ENCODE measurements at places on chromosomes 12 and 14.

DNA sequence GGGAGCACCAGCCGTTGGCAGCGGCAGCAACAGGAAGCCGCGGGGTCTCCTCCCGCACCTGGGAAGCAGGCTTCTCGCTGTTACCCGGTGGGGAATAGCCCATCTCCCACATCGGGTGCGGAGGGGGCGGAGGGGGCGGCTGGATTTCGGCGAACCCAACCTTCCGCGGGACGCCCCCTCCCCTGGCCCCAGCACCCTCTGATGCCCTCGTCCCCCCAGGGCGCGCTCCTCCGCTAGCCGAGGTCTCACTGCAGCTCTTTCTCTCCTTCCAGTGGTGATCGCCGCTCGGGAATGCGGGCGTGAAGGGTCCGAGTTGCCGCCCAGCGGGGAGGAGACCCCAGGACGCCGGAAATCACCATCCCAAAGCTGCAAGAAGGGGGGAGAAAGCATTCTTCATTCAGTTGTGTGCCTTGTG, 303 bp downstream of the SAMD4A start:
- DNase-seq = no peak

- DNase-seq = peak; percentile 43
These were observed 100.5 kb upstream of the STXBP6 start for GRCh38 chr14:25150401-25150800.

GRCh38 chr12:95784286-95784685, 6.3 kb downstream of the NTN4 start:
- peak; percentile 52 for DNase-seq

DNA sequence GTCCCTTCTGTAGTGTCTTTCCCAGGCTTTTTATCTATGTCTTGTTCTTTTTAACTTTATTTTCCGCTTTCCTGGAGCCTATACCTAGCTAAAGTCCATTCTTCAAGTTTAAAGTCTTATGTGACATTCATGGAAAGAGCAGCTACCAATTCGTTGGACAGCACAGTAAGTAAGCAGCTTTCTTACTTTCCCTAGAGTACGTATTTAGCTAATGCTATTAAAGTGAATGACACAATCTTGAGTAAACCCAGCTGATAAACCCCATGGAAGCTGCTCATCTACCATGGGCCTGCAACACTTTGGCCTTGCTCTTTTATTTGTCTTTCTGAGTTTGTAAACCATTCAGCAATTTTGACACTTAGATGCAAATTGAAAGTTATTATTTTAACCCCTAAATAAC, 30.0 kb downstream of the ALX1 start:
- no peak for DNase-seq

GRCh38 chr14:43172899-43173548, 1334.1 kb downstream of the FSCB start:
- DNase-seq = no peak

- DNase-seq = no peak
These were observed 262.8 kb downstream of the SLC16A7 start for GRCh38 chr12:59858508-59859170.

GRCh38 chr14:31027847-31028246, 1.7 kb upstream of the STRN3 start:
- DNase-seq = peak; percentile 37

DNA sequence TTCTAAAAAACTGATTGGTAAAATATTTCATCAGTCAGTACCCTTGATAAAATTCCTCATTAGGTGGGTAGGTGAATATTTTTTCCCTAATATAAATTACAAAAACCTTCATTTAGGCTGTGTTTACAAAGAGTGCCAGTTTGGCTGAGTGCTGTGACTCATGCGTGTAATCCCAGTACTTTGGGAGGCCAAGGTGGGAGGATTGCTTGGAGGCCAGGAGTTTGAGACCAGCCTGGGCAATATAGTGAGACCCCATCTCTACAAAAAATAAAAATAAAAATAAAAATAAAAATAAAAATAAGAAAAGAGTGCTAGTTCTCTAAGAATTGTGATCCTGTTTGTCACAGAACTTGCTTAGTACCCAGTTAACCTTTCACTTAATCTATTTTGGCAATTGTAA, 398.4 kb upstream of the RGS6 start:
- DNase-seq = no peak

DNA sequence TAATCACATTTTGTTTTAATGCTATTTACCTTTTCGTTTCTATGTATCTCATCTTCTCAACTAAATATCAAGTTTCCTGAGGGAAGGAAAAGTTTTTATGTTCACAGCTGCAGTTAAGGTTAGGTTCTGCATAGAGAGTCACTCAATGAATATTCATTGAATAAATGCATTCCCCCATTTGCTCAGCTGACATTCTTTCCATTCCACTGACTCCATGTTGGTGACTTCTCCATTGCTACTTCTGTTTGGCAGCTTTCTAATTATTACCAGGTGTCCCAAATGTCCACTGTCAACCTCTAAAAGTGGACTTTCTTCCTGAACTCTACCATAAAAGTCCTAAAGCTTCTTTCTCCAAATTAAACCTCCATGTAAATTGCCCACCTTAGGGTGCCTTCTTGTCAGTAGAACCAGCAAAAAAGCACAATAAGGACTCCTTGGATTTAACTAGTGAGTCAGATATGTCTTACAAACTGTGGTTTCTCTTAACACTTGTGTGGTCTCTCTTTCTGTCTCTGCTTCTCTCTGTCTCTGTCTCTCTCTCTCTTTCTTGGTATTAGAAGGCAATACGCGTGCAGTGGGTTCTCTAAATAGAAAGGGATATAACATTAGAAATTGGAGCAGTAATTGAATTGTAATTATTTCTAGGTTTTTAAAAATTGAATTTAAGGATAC, 85.9 kb downstream of the TMEM117 start:
- DNase-seq = peak; percentile 60

- no peak for DNase-seq
These were observed 17.6 kb downstream of the DUSP6 start for GRCh38 chr12:89334548-89335169.

- DNase-seq = no peak
These were observed 506.0 kb upstream of the TMEM132C start for GRCh38 chr12:127760996-127761395.

DNA sequence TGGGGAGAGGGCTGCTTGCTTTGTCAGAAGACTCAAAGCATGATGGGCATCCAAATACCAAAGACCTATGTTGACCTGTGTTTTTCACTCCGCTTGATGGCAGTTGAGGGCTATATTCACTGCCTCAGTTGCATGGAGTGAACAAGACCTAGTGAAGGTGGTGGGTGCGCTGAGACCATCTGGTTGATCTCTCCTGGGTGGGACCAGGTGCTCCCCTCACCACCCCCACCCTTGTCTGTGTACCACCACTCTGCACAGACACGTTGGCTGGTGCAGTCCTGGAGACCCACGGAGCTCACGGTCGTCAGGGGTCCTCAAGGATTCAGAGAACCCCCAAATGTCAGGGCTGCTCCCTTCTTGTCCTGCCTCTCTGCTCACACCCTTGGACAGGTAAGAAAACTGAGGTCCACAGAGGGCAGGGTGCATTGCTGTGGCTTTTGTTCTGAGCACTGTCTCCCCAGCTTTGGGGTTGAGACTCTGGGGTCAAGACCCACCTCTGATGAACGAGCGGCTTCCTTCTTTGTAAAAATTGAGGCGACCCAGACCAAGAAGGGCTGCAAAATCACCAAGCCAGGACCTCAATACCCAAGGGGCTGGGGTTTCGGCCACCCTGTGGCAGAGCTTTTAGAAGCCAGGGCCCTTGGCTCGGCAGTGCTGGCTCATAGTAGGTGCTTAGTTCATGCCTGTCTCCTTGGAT, 166.3 kb upstream of the RTL1 start:
- no peak for DNase-seq

DNA sequence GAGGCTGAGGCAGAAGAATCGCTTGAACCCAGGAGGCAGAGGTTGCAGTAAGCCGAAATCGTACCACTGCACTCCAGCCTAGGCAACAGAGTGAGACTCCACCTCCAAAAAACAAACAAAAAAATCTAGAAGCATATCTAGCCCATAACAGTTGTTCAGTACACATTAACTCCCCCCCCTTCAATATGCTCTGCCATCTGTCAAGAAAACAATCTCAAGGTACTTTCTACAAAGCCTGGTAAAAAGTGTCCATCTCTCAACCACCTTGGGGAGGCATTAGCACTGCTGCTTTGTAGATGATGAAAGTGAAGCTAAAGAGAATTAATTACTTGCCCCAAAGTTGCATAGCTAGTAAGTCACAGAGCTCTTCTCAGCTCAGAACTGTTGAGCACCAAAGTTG, 24.9 kb downstream of the LGALS3 start:
- no peak for DNase-seq

DNA sequence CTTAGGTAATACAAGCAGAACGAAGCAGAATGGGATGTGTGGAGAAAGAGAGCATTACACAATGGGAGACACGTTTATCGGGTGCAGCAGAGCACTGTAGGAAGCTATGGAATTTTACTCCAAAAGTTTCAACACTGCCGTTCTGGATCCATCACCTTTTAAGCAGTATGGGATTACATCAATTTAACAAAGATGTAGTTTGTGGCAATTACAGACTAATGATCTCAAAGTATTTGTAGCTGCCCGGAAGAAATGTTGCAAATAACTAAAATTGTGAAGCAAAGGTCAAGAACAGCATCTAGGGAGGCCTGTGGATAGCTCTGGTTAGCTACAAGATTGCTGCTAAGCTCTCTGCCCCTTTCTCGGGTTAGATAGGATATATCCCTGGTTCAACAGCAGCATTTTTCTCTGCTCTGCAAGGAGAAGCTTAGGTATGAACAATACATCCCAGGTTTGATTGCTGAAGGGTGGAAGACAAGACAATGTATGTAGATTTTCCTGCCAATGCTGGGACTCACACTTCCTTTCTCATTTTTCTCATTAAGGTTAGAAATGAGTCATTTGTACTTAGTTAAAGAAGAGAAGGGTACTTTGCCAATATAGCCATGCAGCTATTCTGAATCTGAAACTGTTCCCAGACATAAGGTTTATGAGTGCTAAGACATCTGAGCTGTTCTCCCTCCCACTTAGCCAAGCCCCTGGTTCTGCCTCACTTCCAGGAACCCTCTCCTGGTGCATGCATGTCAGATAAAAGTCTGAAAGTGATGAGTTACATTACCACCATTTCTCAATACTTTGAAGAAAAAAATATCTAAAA, 75.0 kb upstream of the HIF1A start:
- DNase-seq = peak; percentile 95

DNA sequence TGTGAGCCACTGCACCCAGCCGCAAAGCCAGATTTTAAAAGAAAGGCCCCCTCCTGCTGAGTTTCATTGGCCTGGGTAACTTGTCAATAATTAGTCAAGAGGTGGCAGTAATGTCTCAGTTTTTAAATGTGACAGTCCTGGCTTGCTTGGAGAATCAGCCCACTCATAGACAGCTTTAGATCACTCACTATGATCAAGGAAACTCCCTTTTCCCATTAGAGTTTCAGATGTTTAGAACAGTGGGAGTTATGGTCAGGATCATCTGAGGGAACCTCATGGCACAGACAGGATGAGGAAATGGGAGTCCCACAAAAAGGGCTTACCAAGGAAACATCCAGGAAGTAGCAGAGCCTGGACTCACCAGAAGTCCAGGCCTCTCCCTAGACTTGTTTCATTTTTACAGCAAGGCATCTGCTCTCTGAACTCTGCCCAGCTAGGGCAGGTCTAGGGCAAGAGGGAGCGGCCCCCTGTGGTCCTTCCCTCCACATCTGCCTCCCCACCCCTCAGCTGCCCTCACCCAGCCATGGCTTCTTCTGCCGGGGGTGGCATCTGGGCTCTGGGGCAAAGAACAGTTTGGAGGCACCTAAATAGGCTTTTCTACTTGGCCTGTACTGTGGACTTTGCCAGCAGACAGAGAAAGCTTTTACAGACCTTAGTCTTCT, 11.2 kb downstream of the BCL2L14 start:
- peak; percentile 73 for DNase-seq

DNA sequence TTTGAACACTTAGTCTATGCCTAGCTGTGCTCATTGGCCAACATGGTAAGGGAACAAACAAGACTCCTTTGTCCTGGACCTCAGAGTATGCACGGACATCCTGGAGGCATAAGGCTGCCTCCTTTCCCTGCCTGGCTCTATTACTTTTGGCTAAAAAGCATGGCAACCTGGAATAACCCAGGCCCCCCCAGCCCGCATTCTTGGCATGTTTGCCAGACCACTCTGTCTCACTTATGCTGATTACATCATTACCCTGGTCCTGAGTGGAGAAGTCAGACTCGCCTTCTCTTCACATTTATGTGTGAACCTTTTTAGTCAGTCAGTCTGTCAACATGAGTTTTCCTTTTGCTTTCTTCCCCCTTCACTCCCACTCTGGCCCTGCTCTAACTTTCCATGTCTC, 58.0 kb upstream of the ELK3 start:
- peak; percentile 58 for DNase-seq

- DNase-seq = no peak
These were observed 5.5 kb downstream of the FBXO34 start for GRCh38 chr14:55276736-55277135.

- no peak for DNase-seq
These were observed 11.0 kb downstream of the SAMD4A start for GRCh38 chr14:54577977-54578376.

GRCh38 chr12:77648716-77649115, 182.0 kb upstream of the NAV3 start:
- DNase-seq = peak; percentile 7

GRCh38 chr12:121849665-121850064, 9.0 kb downstream of the HPD start:
- DNase-seq = no peak

- DNase-seq = no peak
These were observed 425.2 kb downstream of the GALC start for GRCh38 chr14:87567618-87568295.

DNA sequence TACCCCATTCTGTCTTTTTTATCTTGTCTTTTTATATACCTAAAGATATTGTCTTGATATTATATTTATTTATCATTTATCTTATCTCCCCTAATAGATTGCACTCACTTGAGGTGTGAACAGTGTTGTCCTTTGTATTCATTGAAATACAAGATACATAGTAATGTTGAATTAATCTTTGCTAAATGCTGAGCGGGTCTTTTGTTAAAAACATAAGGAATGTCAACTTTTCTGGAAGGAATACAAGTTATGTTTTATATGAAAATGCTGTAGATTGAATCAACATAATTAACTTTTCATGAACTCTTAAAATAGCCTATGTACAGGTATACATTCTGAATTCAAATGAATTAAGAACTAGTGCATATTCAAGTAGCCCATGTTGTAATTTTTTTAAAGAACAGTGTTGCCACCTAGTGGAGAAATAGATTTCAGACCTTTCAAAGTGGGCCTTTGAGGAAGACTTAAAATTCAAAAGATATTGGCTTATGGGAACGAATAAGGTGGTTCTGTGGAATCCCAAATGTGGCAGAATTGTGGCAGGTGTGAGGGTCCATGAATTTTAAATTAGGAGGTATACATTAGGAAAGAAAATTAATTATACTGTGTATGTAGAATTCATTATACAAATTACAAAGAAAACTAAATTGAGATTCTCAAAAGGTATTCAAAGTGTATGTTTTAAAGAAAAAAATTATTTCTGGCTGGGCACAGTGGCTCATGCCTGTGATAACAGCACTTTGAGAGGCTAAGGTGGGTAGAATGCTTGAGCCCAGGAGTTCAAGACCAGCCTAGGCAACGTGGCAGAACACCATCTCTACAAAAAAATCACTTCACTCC, 19.1 kb downstream of the BBOF1 start:
- peak; percentile 62 for DNase-seq
